ENCODE measurements at places on chromosomes 12 and 14. TPM values are rescaled to one million over a fixed set of nuclear protein-coding genes. Genes with fewer than 3 reads are reported as not detected.

DNA sequence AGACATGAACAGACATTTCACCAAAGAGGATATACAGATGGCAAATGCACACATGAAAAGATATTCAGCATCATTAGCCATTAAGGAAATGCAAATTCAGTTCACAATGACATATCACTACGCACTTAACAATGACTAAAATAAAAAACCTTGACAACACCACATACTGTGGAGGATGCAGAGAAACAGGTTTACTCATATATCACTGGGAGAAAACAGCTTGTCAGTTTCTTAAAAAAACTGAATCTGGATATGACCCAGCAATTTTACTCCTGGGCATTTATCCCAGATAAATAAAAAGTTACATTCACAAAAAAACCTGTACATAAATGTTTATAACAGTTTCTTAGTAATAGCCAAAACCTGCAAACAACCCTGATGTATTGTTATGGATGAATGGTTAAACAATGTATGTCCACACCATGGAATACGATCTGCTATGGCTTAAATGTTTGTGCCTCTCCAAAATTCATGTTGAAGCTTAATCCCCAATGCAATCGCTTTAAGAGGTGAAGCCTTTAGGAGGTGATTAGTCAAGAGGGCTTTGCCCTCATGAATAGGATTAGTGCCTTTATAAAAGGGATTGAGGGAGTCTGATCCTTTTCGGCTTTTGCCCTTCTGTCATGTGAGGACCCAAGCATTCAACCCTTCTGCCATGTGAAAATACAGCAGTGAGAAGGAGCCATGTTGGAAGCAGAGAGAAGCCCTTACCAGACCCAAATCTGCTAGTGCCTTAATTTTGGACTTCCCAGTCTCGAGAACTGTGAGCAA is 36.0 kb upstream of the PPP4R3A start:
- peaks cover 9% of the 10 kb centered on the region for H3K36me3 ChIP-seq
- no peak for DNase-seq
- H3K27ac ChIP-seq = no peak overlapping the region
- H3K4me3 ChIP-seq = no peak overlapping the region
- H3K27me3 ChIP-seq = peaks cover 8% of the 10 kb centered on the region

The NID2 gene
- total RNA-seq = 0.24 TPM

The CCDC177 gene
- total RNA-seq = not detected

The DPPA3 gene
- total RNA-seq = not detected

All from activated T-cell treated with anti-CD3 and anti-CD28 coated beads, Interleukin-2, amount 50 U/mL, for 72 hours (primary cell).